ENCODE measurements at places on chromosomes 4 and X. TPM values are rescaled to one million over a fixed set of nuclear protein-coding genes. Genes with fewer than 3 reads are reported as not detected.

Gene FGF13
- total RNA-seq: not detected

Gene FAM156A
- 21.0 TPM for total RNA-seq

DNA sequence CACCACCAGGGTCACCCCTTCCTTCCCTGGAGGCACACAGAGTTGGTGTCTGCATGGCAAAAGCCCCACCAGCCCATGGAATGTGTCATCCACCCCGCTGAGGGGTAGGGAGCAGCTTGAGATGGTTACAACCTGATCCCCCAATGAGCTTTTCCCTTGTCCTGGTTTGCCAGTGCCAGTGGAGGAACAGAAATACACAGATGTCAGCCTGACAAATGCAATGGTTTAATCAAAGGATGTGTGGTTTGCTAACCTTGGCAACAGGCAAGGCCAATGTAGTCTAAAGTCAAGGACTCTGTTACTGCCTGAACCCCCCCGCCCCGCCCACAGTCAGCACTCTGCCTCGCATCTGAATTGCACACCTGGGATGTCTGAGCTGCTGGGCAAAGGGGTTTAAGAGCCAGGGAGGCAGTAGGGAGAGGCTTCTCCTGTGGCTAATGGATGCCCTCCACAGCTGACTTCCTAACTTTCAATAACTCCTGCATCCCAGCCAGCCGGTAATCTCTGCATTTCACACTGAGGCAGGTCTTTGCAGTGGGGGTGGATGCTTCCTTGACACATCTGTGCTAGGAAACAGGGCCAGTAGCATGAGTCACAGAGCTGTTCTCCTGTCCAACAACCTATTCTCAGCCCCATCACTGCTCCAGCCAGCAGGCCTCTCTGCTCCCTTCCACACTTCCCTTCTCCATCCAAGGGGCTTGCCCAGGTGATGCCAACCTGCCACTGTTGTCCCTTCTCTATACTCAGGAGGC is 137.5 kb downstream of the AMMECR1 start:
- no peak for DNase-seq

GRCh38 chr4:79178760-79179159 is 147.1 kb downstream of the NAA11 start:
- no peak for DNase-seq

DNA sequence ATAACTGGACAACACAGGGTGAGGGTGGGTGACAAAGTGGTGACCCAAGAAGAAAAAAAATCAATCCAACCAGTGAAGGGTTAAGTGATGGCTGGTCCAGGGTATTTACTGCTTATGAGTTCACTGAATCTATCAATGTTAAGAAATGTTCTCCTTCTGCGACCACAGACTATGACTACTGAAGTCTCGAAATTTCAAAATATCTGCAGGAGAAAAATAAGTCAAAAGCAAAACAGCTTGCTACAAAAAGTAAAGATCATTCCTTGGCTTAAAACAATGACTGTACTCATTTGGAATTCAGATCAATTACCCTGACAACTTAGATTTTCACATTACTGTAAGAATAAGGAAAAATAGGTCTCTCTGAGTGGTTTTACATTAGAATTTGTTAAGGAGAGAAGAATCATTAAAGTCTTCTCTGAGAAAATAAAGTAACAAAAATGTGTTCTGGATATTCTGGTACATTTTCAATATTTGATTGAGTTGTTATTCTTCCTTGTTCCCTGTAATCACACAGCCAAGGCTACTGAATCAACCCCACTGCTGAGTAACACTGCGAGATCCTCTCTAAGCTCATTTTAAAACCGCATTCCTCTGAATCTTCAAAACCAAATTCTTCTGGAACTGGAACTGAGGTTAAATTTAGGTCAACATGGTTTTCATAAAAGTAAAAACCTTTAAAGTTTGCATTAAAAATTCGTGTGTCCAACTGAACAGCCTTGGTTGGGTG is 22.7 kb downstream of the SMPX start:
- no peak for DNase-seq

DNA sequence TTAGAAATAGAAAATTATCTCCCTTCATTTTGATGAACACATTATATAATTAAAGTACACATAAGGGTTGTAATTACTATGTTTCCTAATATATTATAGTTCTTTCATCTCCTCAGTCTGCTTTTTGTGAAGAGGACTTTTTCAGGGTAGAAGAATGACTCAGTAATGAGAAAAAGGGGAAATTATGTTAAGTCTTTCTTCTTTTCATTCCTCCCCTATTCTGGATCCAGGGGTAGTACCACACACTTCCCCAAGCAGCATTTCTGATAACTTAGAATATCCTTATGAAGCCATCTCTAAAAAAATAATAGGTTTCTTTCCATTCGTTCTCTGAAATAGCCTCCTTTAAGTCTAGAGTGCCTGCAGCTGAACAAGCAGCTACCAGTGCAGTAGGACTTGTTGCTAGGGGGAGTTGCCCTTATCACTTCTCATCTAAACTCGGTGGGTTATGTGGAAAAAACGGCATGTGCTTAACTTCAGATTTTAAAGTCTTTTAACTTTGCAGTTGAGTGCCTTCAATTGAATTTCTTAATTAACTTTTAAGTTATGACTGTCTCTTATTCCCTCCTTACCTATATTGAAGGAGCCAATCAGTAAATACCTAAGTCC is 184.8 kb downstream of the ARHGAP24 start:
- DNase-seq: no peak

GRCh38 chr4:1664141-1664540 is 20.0 kb downstream of the FAM53A start:
- no peak for DNase-seq

DNA sequence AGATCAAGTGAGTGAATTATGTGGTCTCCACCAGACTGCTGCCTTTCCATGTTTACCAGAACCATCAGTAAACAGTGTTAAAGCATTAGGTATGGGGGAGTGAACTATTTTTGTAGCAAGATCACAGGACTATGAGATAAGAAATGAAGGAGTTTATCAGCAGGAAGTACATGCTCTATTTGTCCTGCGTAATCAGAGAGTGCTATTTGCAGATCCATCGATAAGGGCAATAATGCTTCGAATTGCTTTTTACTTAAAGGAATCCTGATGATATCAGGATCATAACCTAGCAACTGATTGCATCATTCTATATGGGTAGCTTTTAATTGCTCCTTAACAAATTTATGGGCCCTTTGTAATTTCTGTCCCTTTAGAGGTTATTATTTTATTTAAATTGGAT is 57.1 kb downstream of the RBM46 start:
- DNase-seq: no peak

Measured in activated CD8-positive, alpha-beta T cell treated with anti-CD3 and anti-CD28 coated beads for 36 hours (primary cell).